ENCODE measurements at places on chromosomes 13 and 19. TPM values are rescaled to one million over a fixed set of nuclear protein-coding genes. Genes with fewer than 3 reads are reported as not detected.

- H3K4me1 ChIP-seq: peaks cover 8% of the 10 kb centered on the region
- H3K4me3 ChIP-seq: no peak overlapping the region
- peaks cover 32% of the 10 kb centered on the region for H3K27me3 ChIP-seq
- DNase-seq: no peak
Measured at GRCh38 chr13:23159760-23160637, 20.8 kb upstream of the SGCG start.

GRCh38 chr13:28448651-28449358, 46.1 kb downstream of the FLT1 start:
- peaks cover 2% of the 10 kb centered on the region for H3K4me1 ChIP-seq
- H3K27ac ChIP-seq: no peak overlapping the region
- H3K27me3 ChIP-seq: peaks cover 21% of the 10 kb centered on the region
- H3K36me3 ChIP-seq: no peaks in the 10 kb centered on the region
- H3K4me3 ChIP-seq: no peak overlapping the region

DNA sequence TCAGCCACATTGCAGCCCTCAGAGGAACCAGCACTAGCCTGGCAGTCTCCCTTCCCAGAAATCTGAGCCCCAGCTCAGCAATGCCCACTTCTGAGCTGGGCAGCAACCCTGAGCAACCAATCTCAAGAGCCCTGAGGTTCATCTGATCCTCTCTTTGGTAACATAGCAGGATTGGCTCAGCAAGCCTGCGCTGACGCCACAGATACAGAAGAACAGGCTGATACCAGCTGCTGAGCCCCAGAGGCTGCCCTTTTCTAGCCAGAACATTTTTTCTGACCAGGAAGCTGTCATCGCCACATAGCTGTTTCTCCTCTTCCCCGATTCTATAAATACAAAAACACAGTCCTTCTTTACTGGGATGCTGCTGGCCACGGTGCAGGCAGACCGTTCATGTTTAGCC, 59.8 kb downstream of the TRPM4 start:
- H3K4me1 ChIP-seq: peaks cover 3% of the 10 kb centered on the region
- no peaks in the 10 kb centered on the region for H3K36me3 ChIP-seq
- H3K4me3 ChIP-seq: no peak overlapping the region

The ANGPTL4 gene
- not detected for total RNA-seq

GRCh38 chr13:45863709-45864590, 12.4 kb upstream of the SIAH3 start:
- DNase-seq: no peak
- peaks cover 3% of the 10 kb centered on the region for H3K36me3 ChIP-seq
- peaks cover 2% of the 10 kb centered on the region for H3K4me1 ChIP-seq
- H3K4me3 ChIP-seq: no peak overlapping the region

The LYL1 gene
- total RNA-seq: 17.9 TPM

GRCh38 chr13:93316841-93317240, 90.2 kb downstream of the GPC6 start:
- H3K27ac ChIP-seq: no peak overlapping the region
- H3K36me3 ChIP-seq: no peaks in the 10 kb centered on the region

DNA sequence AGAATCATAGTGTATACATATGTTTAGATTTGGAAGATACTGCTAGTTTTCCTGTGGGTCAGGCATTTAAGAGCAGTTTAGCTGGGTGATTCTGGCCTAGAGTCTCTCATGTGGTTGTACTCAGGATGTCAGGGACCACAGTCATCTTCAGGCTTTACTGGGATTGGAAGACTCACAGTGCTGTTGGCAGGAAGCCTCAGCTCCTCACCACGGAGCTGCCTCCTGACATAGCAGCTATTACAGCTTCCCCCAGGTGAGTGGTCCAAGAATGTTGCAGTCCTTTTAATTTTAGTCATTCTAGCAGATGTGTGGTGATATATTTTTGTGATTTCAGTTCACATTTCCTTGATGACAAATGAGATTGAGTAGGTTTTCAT, 16.9 kb upstream of the GPR18 start:
- H3K27me3 ChIP-seq: no peaks in the 10 kb centered on the region
- H3K4me3 ChIP-seq: peak overlapping the region; percentile 73
- peaks cover 72% of the 10 kb centered on the region for H3K4me1 ChIP-seq
- no peak for DNase-seq
- peak overlapping the region; percentile 98 for H3K27ac ChIP-seq

The SYT5 gene
- total RNA-seq: 4.3 TPM

The VSTM1 gene
- not detected for total RNA-seq

DNA sequence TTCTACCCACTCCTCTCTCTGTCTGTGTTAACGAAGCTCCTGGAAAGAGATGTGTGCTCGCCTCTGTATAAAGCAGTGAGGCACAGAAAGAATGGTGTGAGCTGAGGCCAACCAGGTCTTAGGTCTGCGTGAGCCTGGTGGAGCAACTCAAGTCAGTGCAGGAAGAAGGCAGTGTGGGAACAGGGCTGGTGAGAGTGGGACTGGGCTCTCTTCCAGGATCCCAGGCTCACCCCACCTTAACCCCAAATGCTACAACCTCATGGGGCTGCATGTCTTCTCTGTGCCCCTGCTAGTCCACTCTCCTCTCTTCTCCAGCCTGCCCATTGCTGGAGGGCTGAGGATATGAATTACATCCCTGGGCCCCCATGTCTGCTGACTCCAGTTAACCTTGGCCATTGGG, 127.4 kb downstream of the DCT start:
- H3K27me3 ChIP-seq: peaks cover 20% of the 10 kb centered on the region
- no peak overlapping the region for H3K4me3 ChIP-seq
- no peak overlapping the region for H3K27ac ChIP-seq
- peaks cover 14% of the 10 kb centered on the region for H3K4me1 ChIP-seq
- H3K36me3 ChIP-seq: peaks cover 6% of the 10 kb centered on the region
- DNase-seq: no peak

GRCh38 chr19:30135797-30136196, 193.8 kb downstream of the URI1 start:
- no peak overlapping the region for H3K27ac ChIP-seq
- DNase-seq: no peak
- H3K27me3 ChIP-seq: peaks cover 16% of the 10 kb centered on the region
- H3K4me3 ChIP-seq: no peak overlapping the region
- H3K4me1 ChIP-seq: no peaks in the 10 kb centered on the region
- no peaks in the 10 kb centered on the region for H3K36me3 ChIP-seq

- H3K4me3 ChIP-seq: no peak overlapping the region
- peaks cover 28% of the 10 kb centered on the region for H3K27me3 ChIP-seq
- no peaks in the 10 kb centered on the region for H3K4me1 ChIP-seq
- no peak for DNase-seq
Measured at GRCh38 chr13:91470084-91470621, 71.7 kb downstream of the GPC5 start.

GRCh38 chr19:45224645-45225044, 20.6 kb downstream of the EXOC3L2 start:
- H3K4me3 ChIP-seq: no peak overlapping the region
- peaks cover 43% of the 10 kb centered on the region for H3K27me3 ChIP-seq
- H3K4me1 ChIP-seq: peaks cover 3% of the 10 kb centered on the region
- no peak for DNase-seq

DNA sequence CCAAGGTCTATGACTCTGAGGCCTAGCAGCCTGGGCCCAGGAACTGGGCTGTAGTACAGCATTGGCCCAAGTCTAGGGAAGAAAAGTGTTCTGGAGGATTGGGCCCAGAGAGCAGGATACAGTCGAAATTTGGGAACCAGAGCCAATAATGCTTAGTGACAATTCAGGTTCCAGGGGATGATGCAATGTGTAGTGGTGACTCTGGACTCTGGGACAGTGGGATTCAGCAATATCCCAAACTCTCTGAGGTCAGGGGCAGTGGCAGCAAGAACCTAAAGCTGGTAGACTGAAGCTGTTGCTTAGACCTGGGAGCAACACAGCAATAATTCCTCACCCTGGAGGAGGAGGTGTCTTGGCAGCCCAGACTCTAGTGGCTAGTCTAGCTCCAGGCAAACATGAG, 545.5 kb upstream of the ARGLU1 start:
- no peak overlapping the region for H3K4me3 ChIP-seq
- no peak for DNase-seq
- H3K27ac ChIP-seq: no peak overlapping the region
- H3K27me3 ChIP-seq: no peaks in the 10 kb centered on the region
- no peaks in the 10 kb centered on the region for H3K4me1 ChIP-seq

The UGGT2 gene
- total RNA-seq: 0.67 TPM

DNA sequence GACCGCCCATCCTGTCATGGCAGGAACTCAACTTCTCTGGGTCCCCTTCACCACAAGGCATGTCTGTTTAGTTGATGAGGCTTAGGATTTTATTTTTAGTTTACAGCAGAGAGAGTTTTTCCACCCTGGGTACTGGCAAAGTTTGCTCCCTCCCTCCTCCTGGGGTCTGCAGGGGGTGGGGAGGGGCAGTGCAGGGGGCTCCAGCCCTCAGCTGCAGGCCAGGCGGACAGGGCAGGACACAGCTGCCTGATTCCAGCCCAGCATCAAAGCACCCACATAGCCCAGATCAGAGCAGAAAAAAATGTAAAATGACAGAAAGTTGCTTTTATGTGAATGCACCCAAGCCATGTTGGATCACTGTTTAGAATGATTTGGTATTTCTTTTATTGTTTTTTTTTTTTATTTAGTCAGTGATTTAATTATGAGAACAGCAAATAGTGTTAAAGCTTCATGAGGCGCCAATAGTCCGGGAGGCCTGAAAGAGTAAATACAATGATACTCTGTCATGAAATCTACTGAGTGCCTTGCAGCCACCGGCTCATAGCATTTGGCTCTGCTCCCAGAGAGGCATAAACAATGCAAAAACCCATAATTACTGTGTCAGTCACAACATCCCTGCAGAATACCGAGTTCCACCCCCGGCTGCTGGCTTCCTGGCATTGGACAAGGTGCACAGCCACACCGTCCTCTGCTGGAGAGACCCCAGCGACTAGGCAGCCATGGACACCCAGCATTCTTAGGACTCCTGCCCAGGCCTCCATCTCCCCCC, 923.5 kb downstream of the UQCRFS1 start:
- H3K27ac ChIP-seq: no peak overlapping the region
- no peak overlapping the region for H3K4me3 ChIP-seq
- no peak for DNase-seq
- no peaks in the 10 kb centered on the region for H3K27me3 ChIP-seq
- no peaks in the 10 kb centered on the region for H3K4me1 ChIP-seq
